Neural cell (in vitro differentiated cells): ENCODE measurements at places on chromosomes 1 and 21. TPM values are rescaled to one million over a fixed set of nuclear protein-coding genes. Genes with fewer than 3 reads are reported as not detected.

Gene MASP2
- polyA plus RNA-seq, result not detected in 2 replicates

Gene ERICH3
- 0.27 TPM in 1 of 2 replicates, not detected in the other for polyA plus RNA-seq

Gene C1orf116
- not detected in 2 replicates for polyA plus RNA-seq

Gene SLC22A15
- 1.7 and 3.1 TPM in 2 replicates for polyA plus RNA-seq

Gene THBS3
- polyA plus RNA-seq, result 99.6 and 126 TPM in 2 replicates

Gene LDLRAD2
- not detected in 2 replicates for polyA plus RNA-seq

Gene MYBPHL
- polyA plus RNA-seq, result 0.78 and 1.6 TPM in 2 replicates

Gene MTARC2
- polyA plus RNA-seq, result 2.1 TPM in 1 of 2 replicates, not detected in the other

Gene DDR2
- 0.69 and 0.76 TPM in 2 replicates for polyA plus RNA-seq

Gene SYT14
- polyA plus RNA-seq, result 20.1 and 21.9 TPM in 2 replicates

Gene HSD3B2
- not detected in 2 replicates for polyA plus RNA-seq

Gene ZNF648
- not detected in 2 replicates for polyA plus RNA-seq

Gene ANKRD65
- polyA plus RNA-seq, result 0.28 TPM in 1 of 2 replicates, not detected in the other

Gene COX20
- 110 and 169 TPM in 2 replicates for polyA plus RNA-seq

Gene CAMK1G
- polyA plus RNA-seq, result 3.0 and 6.1 TPM in 2 replicates

Gene ADAMTSL4
- 0.56 TPM in 1 of 2 replicates, not detected in the other for polyA plus RNA-seq

Gene RUNX1
- not detected in 2 replicates for polyA plus RNA-seq

Gene TFF2
- polyA plus RNA-seq, result not detected in 2 replicates

Gene HS2ST1
- polyA plus RNA-seq, result 22.2 and 24.7 TPM in 2 replicates

Gene LIPI
- not detected in 2 replicates for polyA plus RNA-seq

Gene CFHR2
- not detected in 2 replicates for polyA plus RNA-seq

Gene CASQ1
- not detected in 2 replicates for polyA plus RNA-seq
